ENCODE measurements at places on chromosomes 12 and 14. TPM values are rescaled to one million over a fixed set of nuclear protein-coding genes. Genes with fewer than 3 reads are reported as not detected.

GRCh38 chr14:72839351-72839750, 54.5 kb downstream of the DPF3 start:
- DNase-seq = no peak

DNA sequence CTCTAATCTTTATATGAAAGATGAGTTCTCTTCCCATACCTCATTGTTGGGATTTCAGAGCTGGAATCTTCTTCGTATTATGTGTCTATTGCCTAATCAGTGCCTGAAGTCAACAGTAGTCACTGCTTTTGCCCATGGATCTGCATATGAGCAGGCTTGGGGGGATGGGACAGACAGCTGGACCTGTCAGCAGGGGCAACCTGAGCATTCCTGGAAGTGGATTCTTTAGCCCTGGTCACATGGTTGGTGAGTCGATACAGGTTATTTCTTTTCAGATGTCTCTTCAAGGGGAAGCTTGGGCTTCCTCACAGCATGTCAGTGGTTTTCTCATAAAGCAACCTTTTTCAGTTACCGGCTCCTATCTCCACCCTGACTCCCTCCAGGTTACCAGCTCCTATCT, 97.3 kb upstream of the RBM19 start:
- DNase-seq = no peak

- no peak for DNase-seq
Observed at GRCh38 chr12:44873898-44874297, 2.2 kb downstream of the NELL2 start.

- DNase-seq = no peak
Observed at GRCh38 chr14:75294649-75295033, 16.0 kb downstream of the FOS start.

GRCh38 chr12:111155020-111155419, 213.9 kb downstream of the PHETA1 start:
- DNase-seq = no peak

GRCh38 chr12:128940974-128941373, 87.7 kb downstream of the GLT1D1 start:
- no peak for DNase-seq

GRCh38 chr12:82648259-82648909, 38.3 kb upstream of the TMTC2 start:
- DNase-seq = no peak

GRCh38 chr14:89138846-89139245, 278.2 kb downstream of the FOXN3 start:
- no peak for DNase-seq

- DNase-seq = no peak
Observed at GRCh38 chr12:10559244-10559643, 53.6 kb downstream of the EIF2S3B start.

DNA sequence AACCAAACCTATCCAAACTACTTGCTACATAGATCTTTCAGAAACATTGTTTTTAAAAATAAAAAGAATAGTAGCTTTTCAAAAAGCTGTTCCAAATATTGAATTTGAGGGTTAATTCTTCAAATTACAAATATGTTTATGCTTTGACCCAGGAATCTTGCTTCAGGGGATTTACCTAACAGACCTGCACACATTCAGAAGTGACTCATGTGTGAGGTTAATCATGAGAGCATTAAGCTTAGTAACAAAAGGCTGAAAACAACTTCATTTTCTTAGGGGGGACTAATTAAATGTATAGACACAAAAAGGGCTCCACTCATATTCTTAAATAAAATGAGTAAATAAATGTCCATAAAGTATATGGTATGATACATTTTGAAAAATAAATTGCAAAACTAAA, 672.4 kb upstream of the FLRT2 start:
- DNase-seq = peak; percentile 79

DNA sequence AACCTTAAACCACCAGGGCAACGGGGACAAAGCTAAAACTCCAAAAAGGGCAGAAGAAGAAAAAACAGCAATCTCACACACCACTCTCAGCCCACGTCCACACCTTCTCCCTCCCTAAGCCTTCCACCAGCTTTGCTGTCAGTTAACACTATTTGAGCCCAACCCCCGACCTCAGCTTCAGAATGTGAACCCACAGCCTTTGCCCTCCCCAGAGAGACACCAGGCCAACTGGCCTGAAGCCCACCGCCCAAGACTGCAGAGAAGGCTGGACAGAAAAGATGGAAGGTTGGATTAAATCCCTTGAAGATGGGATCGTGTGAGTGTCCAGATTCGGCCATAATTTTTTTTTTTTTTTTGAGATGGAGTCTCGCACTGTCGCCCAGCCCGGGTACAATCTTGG, 22.4 kb downstream of the IRF2BPL start:
- DNase-seq = no peak

- DNase-seq = no peak
Observed at GRCh38 chr14:88521818-88522217, 33.0 kb downstream of the PTPN21 start.

- no peak for DNase-seq
Observed at GRCh38 chr12:120774169-120774916, 48.7 kb downstream of the ACADS start.

GRCh38 chr12:92730758-92731157, 28.0 kb downstream of the PLEKHG7 start:
- no peak for DNase-seq

DNA sequence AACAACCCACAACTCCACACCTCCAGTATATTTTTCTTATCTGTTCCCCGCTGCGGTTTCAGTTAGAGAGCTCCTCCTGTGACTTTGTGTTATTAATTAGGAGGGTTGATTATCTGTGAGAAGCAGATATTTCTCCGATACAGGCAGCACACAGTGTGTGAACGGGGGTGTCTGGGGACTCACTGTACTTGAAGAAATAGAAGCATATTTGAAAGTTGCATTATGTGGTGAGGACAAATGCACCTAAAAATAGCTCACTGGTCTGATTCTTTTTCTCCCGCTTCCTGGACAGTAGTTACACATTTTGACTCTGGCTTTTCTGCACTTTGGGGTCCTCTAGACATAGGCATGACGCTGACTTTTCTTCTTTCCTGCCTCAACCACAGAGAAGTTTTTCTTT, 277.7 kb downstream of the VRK1 start:
- DNase-seq = no peak

DNA sequence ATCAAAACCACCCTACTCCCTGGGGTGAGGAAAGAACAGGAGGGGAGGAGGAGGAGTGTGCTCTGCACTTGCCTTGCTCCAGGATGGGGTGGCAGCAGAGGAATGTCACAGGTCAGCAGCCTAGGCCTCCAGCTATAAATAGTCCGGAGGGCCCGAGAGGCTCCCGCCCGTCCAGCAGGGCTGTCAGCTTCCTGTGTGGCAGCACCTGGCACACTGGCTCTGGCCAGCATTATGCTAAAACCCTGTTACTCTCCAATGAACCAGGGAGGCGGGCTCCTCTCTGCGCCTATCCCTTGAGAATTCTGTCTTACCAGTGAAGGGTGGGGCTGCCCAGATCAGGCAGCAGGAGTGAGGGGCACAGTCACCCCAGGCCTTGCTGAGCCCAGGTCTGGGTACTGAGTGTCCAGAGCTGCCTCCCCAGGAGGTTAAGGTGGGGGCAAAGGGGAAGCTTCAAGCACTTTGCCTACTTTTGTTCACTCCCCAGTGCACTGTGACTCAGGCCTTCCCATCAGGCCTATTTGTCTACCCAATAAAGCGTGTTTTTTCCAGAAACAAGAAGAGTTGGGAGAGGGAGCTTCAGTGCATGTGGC, 1.2 kb upstream of the COX14 start:
- DNase-seq = peak; percentile 28

DNA sequence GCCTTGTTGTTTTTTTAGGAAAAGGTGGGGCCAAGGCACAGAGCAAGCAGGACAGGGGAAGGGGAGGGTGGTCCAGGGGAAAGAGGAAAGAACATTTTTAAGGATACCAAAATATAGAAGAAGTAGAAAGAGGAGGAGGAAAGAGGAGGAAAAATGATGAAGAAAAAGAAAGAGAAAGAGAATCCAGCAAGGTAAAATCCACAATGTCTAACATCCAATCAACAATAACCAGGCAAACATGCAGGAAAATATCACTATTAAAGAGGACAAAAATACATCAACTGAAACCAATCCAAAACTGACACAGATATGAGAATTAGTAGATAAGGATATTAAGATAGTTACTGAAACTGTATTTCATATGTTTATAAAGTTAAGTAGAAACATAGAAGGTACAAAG, 7.0 kb upstream of the TMEM120B start:
- DNase-seq = no peak

DNA sequence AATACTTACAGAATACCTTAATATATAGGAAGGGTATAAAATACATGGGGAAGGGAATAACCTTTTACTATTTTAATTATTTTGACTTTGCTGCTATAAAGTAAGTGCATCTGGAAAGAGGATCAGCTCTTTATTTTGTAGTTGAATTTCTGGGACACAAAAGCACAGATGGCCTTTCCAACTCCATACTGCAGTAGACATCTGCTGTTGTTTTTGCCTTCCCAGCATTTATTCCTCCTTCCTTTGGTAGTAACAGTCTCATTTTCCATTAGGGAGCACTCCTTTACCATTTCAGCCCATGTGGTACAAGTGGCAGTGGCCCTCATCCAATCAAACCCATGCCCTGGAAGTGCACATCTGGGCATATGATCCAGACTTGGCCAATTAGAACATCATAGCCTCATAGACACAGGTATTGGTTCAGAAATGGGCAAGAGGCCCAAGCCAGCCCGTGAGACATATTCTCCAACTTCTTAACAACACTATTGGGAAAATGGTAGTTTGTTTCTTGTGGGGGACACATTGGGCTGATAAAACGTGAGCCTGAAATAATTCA, 64.8 kb upstream of the YARS2 start:
- DNase-seq = no peak

GRCh38 chr12:60174476-60174875, 578.6 kb downstream of the SLC16A7 start:
- no peak for DNase-seq

DNA sequence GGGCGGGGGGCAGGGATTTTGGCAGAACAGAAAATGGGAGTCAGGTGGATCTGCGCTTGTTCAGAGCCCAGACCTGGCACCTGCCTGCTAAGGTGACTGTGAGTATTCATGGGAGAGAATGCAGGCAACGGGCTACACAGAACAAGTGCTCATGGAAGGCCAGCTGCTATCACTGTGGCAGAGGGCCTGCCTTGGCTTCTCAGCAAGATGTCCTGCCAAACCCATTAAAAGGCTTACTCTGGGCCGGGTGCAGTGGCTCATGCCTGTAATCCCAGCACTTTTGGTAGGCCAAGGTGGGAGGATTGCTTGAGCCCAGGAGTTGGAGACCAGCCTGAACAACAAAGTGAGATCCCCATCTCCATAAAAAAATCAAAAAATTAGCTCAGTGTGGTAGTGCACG, 21.0 kb downstream of the DIO3 start:
- no peak for DNase-seq

GRCh38 chr12:6323340-6323994, 13.0 kb downstream of the PLEKHG6 start:
- DNase-seq = peak; percentile 82

DNA sequence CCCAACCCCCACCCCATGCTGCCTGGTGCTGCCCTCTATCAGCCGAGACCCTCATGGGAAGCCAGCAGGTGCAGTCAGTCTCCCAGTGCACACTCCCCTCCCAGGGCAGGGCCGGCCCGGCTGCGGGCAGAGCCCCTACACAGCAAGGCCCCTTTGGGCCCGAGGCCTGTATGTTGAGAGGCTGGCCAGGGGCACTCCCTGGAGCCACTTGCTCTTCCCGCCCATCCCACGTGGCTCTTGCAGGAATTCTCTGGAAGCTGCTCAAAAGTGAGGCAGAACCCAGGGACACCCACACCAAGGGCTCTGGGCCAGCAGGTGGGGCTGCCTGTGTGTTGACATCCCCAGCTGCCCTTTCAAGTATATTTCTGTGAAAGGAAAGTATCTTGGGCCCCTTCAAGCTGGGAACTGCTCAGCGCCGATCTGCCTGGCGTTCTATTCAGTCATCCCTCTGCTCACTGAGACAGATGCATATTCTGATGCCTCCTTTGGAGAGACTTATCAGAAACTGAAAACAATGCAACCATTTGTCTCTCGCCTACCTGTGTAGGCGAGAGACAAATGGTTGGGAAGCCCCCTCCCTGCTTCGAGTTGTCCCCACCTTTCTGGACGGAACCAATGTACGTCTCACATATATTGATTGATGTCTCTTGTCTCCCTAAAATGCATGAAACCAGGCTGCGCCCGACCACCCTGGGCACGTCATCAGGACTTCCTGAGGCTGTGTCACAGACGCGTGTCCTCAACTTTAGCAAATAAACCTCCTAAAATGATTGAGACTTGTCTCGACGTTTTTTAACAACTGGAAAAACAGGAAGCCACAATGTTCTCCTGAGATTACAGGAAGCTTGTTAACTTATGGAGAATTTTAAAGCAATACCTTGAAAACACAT, 6.0 kb downstream of the GPR132 start:
- no peak for DNase-seq

- DNase-seq = no peak
Observed at GRCh38 chr12:7712841-7713442, 1.7 kb downstream of the DPPA3 start.

GRCh38 chr12:98373025-98373554, 142.3 kb upstream of the TMPO start:
- peak; percentile 46 for DNase-seq

GRCh38 chr12:62928632-62929031, 6.3 kb downstream of the PPM1H start:
- no peak for DNase-seq

GRCh38 chr12:49990273-49990672, 17.5 kb downstream of the AQP6 start:
- no peak for DNase-seq

DNA sequence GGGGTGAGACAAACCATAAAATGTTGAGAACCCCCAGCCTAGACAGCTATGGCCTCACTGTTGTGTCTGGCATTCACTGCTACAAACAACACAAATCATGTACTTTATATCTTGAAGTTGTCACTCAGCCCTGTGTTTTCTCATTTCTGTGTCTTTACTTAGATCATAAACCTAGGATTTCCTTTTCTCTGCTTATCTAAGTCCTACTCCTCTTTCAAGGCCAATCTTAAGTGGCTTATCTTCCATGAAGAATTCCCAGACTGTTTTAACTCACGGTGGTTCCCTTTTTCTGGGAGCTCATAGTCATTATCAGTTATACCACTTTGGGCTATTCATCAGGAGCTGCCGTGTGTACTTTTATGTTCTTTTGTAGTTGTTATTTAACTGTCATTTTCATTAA, 42.1 kb downstream of the FLRT2 start:
- no peak for DNase-seq

GRCh38 chr12:88893801-88894200, 313.5 kb upstream of the KITLG start:
- no peak for DNase-seq

Gene FSCB
- total RNA-seq = not detected

Gene TMTC1
- 0.10 TPM for total RNA-seq

Gene C1R
- 7.8 TPM for total RNA-seq

Gene NRXN3
- total RNA-seq = 0.74 TPM

Gene CLEC14A
- total RNA-seq = not detected

Gene RPL10L
- total RNA-seq = not detected

Gene DDN
- 0.56 TPM for total RNA-seq

Gene RNF212B
- not detected for total RNA-seq

Data from foreskin keratinocyte (primary cell).